ENCODE measurements at places on chromosomes 11 and 22.

GRCh38 chr11:70872955-70873735 is 379.2 kb downstream of the SHANK2 start:
- no peak for DNase-seq

DNA sequence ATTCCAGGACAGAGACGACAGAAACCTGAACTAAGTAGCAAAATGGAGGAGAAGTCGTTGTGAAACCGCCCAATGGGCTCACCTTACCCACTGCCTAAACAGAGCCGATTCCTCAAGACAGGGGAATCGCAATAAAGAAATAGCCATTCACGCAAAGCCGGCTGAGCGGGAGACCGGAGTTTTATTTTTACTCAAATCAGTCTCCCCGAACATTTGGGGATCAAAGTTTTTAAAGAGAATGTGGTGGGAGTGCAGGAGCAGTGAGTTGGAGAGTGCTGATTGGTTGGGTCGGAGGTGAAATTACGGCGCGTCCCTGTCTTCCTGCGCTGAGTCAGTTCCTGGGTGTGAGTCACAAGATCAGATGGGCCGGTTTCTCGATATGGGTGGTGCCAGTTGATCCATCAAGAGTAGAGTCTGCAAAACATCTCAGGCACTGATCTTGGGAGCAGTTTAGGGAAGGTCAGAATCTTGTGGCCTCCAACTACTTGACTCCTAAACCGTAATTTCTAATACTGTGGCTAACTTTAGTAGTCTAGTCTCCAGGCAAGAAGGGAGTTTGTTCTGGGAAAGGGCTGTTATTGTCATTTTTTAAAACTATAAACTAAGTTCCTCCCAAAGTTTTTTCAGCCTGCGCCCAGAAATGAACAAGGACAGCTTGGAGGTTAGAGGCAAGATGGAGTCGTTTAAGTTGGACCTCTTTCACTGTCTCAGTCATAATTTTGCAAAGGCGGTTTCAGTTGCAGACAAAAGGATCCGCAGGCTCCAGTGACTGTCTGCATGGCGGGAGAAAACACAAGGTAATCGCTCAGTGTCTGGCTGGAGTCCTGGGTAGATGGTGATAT is 34.1 kb downstream of the OR4D9 start:
- peak; percentile 79 for DNase-seq

DNA sequence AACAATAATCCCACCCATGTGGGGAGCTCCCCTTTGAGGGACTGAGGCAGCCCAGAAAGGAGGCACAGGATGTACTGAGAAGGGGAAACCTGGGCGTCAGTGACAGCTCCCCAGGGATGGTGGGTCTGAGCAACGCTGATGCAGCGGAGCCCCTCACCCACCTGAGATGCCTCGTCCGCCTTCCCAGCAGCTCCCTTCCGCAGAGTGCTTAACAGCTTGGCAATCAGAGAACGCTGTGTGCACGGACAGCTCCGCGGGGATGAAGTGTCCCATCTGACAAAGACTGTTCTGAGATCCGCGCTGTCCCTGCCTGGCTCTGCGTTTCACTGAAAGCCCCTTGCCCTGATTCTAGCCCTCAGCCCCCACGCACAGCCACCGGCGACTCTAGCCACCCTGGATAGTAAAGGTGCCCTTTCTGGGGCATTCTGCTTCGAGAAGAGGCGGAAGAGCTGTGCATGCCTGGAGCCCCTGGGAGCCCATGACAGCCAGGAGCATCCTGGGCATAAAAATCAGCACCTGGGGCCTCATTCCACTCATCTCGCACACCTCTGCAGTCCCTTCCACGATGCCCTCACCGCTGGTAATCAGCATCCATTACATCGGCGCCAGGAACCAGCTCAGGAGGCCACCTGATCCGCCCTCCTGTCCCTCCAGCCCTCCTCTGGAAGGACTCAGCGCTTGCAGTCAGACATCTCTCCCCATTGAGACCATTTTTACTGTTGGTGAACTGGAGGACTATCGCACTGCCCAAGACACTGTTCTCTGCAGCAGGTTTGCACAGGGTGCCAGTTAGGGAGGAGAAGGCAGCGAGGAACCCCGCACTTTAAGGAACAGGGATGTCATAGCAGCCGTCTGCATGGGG is 10.7 kb downstream of the KCNJ5 start:
- no peak for DNase-seq

GRCh38 chr11:130945896-130946295 is 29.6 kb upstream of the SNX19 start:
- DNase-seq, result peak; percentile 37

DNA sequence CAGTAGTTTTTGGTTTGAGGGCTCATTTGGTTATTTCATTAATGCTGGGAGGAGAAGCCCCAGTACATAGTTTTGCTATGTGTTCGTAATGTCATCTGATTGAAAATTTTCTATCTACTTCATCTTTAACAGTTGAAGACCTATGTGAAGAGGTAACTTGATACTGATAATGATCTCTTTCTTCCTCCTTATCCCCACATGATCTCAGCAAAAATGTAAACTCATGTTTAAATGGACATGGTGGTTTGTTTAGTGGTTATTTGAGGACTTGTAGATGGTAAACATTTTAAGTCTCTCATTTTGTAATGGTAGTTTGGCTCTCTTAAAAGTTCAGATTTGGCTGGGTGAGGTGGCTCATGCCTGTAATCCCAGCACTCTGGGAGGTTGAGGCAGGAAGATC is 53.7 kb upstream of the SPTBN2 start:
- no peak for DNase-seq

- no peak for DNase-seq
Measured at GRCh38 chr22:33766091-33766490, 154.2 kb downstream of the LARGE1 start.

GRCh38 chr11:69304686-69305085 is 10.7 kb downstream of the MYEOV start:
- no peak for DNase-seq

DNA sequence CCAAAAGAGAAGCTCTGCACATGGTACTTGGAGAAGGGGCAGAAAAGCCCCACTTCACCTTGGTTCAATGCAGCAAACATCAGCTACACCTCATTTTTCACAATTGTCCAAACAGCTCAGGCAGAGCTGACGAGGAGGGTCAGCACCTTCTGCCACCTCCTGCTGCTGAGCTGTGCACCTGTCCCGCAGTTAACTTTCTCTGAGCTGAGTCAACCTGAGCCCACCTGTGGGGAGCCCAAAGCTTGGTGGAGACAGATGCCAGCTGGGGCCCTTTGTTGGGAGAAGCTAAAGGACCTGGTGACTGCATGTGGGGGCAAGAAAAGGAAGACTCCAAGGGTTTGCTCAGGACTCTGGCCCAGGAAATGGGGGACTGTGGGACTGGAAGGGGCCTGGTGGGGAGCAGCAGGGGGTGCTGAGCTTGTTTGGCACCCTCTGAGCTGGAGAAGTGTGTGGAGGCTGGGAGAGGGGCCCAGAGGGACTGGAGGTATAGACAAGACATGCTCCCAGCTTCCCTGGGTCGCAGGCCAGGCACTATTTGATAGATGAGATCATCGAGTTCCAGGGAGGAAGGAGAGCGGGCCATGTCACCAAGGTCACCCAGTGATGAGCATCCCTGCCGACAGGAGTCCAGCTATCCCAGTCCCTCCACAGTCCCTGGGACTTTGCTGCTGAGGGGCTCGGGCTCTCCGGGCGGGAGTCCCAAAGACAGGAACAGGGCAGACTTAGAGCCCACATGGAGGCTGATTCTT is 53.5 kb downstream of the KCNJ4 start:
- DNase-seq, result no peak

DNA sequence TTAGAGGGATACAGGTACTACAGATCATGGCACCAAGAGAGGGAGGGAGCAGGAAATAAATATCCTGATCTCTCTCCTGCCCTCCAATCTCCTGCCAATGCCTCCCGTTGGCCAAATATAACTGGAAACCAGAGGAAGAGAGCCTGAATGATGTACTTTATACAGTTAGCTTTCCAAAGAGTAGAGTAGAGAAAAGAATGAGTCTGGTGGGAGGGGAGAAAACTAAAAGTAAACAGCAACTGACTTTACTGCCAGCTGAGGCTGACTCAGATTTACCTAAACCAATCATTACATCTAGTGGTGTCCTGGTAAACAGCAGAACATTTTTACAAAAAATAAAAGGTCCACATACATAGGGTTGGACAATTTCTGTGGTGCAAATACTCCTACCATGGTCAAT is 5.1 kb downstream of the MPZL3 start:
- DNase-seq, result no peak

GRCh38 chr11:77602381-77603088 is 12.8 kb downstream of the AQP11 start:
- DNase-seq, result peak; percentile 70
